Immature natural killer cell (primary cell): ENCODE measurements at places on chromosomes 5 and 9. TPM values are rescaled to one million over a fixed set of nuclear protein-coding genes. Genes with fewer than 3 reads are reported as not detected.

- DNase-seq, result no peak
Measured at GRCh38 chr5:14326035-14326903, 183.1 kb downstream of the TRIO start.

- DNase-seq, result no peak
Measured at GRCh38 chr9:129146441-129146941, 31.6 kb downstream of the IER5L start.

GRCh38 chr5:76692274-76692540, 23.7 kb upstream of the F2R start:
- DNase-seq, result no peak

DNA sequence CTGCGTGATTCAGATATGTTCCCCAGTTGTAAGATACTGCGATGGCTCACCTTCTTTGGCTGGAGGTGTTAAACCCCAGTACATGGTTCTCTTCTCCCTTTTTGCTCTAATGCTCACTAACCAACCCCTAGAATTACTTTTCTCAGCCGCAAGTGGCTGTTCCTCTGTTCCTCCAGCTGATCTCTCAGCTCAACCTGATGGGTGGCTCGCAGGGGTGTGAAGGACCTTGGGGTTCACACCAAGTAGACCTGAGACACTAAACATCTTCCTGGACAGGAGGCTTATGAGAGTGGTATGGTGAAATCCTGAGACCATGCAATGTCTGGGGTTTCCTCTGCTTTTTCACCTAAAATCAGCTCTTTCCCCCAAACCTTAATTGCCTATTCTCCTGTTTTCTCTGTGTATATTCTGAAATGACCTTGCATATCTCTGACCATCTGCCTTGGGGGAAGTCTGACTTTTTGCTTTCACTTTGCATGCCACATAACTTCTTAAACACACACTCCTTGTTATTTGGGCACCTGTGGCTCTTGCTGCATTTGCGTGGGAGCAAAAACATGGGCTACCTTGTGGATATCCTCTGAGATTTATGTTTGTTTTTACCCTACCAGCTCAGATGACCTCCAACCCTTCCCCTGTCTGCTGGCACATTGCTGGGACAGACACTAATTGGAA, 15.9 kb upstream of the IFNA14 start:
- peak; percentile 55 for DNase-seq

NFIB gene
- polyA plus RNA-seq, result not detected

GEMIN5 gene
- polyA plus RNA-seq, result 10.2 TPM
